Omental fat pad (tissue), 4 donors: ENCODE measurements at places on chromosomes 5 and 9. TPM values are rescaled to one million over a fixed set of nuclear protein-coding genes. Genes with fewer than 3 reads are reported as not detected.

Gene GHR
- 83.2 TPM for total RNA-seq

Gene IRX2
- total RNA-seq = 0.63 TPM

Gene NAIP
- total RNA-seq = 70.3 TPM

Gene FOXD4
- total RNA-seq = 0.47 TPM

Gene SPINK6
- not detected for total RNA-seq

Gene HNRNPH1
- 554 TPM for total RNA-seq

Gene SH3TC2
- total RNA-seq = 2.5 TPM

Gene LMNB1
- total RNA-seq = 12.6 TPM

Gene RELL2
- 2.8 TPM for total RNA-seq

Gene FAM153A
- 13.1 TPM for total RNA-seq

Gene LHX6
- 7.9 TPM for total RNA-seq

Gene LRRC8A
- 67.1 TPM for total RNA-seq

Gene ZFP37
- total RNA-seq = 2.3 TPM

Gene CCDC192
- not detected for total RNA-seq

Gene PCDHB7
- total RNA-seq = 1.4 TPM

Gene APBA1
- 10.6 TPM for total RNA-seq

Gene ANXA2R
- 3.3 TPM for total RNA-seq

Gene PCDHA2
- not detected for total RNA-seq

Gene MAML1
- total RNA-seq = 22.2 TPM

Gene OR1J2
- total RNA-seq = not detected

Gene GIN1
- 4.7 TPM for total RNA-seq

Gene NKD2
- 2.2 TPM for total RNA-seq

Gene C5
- total RNA-seq = 6.6 TPM

Gene TAF1L
- not detected for total RNA-seq

Gene TMEM174
- not detected for total RNA-seq

Gene PCDH12
- 4.2 TPM for total RNA-seq

Gene JAKMIP2
- 0.96 TPM for total RNA-seq

Gene DIRAS2
- total RNA-seq = not detected

Gene IFNA13
- not detected for total RNA-seq

Gene CCDC152
- total RNA-seq = 0.79 TPM

Gene EGFLAM
- total RNA-seq = 56.6 TPM

Gene OTP
- not detected for total RNA-seq

Gene LURAP1L
- 23.3 TPM for total RNA-seq

Gene HTR1A
- not detected for total RNA-seq

Gene CARD9
- 2.5 TPM for total RNA-seq

Gene TAF11L10
- not detected for total RNA-seq

Gene MOB3B
- total RNA-seq = 11.5 TPM

Gene SELENOP
- 1,019 TPM for total RNA-seq

Gene SPATA6L
- total RNA-seq = 2.1 TPM

Gene MAP3K1
- total RNA-seq = 15.6 TPM

Gene ABCA2
- 15.4 TPM for total RNA-seq

Gene RANBP3L
- 10.6 TPM for total RNA-seq

Gene FRRS1L
- total RNA-seq = not detected

Gene INSYN2B
- total RNA-seq = 8.4 TPM

Gene WNT8A
- total RNA-seq = not detected

Gene CCNO
- not detected for total RNA-seq

Gene VCAN
- total RNA-seq = 51.6 TPM
